Stimulated activated naive CD8-positive, alpha-beta T cell treated with anti-CD3 and anti-CD28 coated beads, Interleukin-15, amount 100 ng/mL, for 72 hours (primary cell): ENCODE measurements at places on chromosomes 2 and 18.

- DNase-seq = peak; percentile 38
Measured at GRCh38 chr2:126657148-126657635, 1.2 kb downstream of the GYPC start.

DNA sequence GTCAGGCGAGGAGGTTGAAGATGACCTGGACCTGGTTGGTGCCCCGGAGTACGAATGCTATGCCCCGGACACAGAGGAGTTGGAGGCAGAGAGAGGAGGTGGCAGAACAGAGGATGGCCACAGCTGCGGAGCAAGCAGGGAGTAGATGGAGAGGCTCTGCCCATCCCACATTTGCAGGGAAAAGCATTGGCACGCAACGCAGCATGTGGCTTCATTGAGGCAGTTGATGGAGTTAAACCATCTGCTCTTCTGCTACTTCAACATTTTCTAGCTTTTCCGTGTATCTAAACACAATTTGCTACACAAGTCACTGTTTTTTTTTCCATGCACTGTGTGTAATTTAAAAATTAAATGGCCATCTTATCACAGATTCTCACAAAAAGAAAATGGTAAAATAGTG, 11.8 kb downstream of the RBFA start:
- DNase-seq = no peak

DNA sequence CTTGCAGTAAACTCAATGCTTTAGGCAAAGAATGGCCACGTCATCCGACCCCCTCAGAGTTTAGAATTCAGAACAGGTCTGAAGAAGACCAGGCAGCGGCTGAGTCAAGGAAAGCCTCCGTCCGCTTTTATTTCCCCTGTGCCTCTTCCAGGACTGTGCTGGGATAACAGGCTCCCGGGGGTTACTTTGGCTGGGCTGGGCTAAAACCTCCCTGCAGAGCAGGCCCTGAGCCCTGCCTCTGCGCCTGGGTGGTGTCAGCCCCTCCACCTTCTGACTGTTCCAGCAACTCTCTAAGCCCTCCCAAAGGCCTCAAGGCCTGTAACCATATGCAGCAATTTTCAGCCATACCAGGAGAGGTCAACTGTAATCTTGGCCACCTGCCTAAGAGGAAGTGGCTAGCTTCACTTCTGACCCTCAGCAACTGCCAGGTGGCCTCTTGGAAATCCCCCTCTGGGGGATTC, 166.5 kb downstream of the RPIA start:
- DNase-seq = no peak

DNA sequence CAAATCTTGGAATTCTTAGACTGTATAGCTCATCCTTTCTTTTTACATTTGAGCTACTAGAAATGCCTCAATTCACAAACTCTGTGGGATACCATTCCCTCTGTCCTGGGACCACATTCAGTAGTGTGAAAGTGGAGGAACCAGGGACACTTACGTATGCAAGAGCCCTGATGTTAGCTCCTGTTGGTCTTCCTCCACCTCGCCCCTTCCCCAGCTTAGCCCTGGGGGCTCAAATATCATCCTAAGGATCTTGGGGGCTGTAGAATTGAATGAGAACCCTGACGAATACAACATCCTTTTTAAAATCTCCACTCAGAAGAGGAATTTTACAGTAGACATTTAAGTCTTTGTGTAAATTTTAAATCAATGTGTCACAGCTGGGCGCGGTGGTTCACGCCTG, 65.2 kb upstream of the RAPH1 start:
- no peak for DNase-seq

DNA sequence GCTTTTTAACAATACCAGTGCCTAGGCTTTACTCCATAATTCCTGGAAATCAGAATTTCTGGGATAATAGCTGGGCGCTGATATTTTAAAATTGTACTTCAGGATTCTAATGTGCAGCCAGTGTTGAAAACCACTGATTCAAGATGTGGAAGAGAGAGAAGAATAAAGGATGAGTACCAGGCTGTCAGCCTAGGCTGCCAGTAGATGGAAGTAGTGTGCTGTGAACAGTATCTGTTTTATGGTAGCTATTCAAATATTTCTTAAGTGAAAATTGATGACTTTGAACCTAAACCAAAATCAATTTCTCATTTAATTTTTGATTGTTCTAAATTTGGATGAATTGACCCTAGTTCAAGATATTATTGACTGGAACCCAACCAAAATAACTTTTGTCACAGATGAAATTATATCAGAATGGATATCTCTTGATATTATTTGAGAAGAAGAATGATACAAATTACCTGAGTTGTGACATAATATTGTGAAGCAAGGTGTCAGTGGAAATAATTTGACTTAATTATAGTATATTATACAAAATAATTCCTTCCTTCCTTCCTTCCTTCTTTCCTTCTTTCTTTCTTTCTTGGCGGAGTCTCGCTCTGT, 88.0 kb downstream of the COMMD1 start:
- no peak for DNase-seq

DNA sequence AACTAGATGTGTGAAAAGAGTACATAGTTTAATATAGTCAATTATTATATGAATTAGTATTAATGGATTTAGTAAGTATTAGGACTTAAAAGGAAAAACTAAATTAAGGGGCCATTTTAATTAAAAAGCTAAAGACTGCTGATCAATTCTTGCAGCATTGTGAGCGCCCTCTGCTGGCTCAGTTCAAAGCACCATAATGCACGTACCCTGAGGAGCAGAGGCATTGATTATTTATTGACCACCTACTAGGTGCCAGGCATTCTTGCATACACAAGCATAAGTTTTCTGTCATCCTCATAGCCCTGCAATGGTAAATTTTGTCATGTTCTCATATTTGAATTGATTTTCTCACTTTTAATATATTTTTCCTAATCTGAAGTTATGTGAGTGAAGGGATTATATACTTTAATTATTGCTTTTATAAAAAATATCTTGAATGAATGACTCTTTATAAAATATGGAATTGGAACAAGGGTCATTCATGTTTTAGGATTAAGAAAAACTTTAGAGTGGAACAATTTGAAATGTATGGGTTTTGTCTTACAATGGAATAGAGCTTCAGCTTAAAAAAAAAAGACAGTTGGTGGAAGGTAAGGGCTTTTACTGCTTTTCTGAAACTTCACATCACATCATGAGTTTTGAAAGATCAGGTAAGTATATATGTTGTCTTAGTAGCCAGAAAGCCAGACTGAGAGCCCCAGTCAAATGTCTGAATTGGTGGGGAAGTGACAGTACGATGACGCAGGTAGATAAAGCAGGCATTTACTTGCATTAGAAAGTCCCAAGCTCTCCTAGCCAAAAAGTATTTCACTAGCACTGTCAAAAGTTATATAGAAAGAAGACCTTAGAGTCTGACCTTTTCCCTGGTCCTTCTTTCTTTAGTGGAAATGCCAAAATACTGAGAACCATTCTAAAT, 9.7 kb downstream of the ITGA4 start:
- DNase-seq = peak; percentile 67

GRCh38 chr2:71839826-71840225, 307.8 kb downstream of the CYP26B1 start:
- no peak for DNase-seq

DNA sequence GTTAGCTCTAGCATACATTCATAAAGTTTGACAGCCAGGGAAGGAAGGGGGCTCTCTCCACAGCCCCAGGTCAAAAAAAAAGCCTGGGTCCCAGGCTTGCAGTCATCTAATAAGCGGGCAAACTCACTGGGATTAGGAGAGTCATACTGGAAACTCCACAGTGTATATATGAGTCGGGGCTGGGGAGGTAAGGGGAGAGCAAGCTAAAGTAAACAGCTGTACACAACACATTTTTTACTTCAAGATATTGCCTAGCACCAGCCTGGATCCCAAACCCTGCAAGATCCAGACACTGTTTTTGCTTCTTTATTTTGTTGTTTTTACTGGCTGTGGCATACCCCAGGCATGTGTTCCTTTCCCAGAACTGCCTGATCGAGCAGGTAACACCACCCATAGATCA, 291.3 kb upstream of the TANK start:
- no peak for DNase-seq

DNA sequence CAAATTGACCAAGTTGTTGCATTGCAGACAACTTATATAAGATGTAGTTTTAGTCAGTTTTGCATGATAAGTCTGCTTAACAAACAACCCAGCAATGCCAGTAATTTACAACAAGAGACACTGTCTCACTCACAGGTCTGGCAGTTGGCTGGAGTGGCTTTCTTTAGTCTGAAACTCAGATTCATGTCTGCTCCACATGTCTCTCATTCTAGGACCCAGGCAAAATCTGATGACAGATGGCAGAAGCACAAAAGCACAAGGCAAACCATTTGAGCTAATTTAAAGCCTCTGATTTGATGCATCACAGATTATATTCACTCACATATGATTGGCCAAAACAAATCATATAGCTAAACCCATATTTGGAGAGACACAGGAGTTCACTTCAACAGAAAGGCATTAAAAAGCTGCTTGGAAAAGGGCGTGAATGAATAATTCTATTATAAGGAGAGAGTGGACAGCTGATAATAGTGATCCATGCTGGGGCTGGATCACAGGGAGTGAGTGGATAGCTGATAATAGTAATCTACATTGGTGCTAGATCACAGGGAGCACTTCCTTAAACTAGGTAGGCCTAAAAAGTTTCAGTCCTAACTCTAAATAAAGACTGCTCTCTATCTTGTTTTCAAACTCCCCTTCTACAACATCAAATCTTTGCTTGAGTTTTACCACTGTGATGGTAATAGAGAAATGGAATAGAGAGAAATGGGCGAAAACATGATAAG, 593.2 kb upstream of the ZNF804A start:
- DNase-seq = no peak

DNA sequence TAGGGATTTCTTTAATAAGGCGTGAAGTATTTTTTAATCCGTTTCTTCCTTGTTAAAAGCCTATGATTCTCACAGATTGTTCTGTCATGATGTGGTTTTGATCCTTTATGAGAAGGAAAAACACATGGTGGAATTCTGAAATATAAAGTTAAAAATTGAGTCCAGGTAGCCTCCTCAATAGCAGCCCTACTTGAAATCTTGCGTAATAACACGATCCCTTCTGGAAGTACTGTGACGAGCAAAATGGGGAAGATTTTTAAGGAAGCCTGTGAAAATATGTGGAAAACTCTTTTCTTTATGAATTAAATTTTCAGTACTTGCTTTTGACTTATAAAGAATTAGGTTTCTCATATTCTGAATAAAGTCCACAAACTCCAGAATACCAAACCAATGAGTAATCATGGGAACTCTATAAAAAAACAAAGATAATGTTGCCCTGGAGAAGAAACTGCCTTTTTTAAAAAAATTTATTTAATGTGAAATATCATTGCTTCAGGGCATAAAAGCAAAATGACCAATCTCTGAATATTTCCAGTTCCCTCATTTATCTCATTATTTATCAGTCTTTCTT, 476.4 kb upstream of the ZEB2 start:
- DNase-seq = no peak

GRCh38 chr18:13452388-13452811, 233.8 kb downstream of the LDLRAD4 start:
- no peak for DNase-seq

DNA sequence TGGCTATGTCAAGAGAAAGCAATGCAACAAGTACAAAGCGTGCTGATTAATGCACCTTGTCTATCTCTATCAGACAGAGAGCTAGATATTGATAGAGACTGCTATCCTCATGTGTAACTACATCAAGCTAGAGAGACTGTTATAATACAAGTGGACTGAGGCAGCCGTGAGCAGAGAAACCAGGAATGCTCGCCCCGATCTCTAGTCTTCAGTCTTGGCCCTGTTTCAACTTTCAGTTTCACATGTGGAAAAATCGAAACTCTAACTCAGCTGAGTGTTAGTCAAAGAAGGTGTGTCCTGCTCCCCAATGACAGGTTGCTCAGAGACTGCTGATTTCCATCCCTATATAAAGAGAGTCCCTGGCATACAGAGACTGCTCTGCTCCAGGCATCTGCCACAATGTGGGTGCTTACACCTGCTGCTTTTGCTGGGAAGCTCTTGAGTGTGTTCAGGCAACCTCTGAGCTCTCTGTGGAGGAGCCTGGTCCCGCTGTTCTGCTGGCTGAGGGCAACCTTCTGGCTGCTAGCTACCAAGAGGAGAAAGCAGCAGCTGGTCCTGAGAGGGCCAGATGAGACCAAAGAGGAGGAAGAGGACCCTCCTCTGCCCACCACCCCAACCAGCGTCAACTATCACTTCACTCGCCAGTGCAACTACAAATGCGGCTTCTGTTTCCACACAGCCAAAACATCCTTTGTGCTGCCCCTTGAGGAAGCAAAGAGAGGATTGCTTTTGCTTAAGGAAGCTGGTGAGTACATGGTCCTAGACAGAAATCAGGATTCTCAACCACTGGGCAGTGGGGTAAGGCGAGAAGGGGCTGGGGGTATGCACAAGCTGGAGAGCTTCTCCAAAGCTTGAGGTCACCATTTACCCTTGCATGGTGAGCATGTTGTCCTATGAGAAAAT, at the start of gene RSAD2:
RSAD2 (plus strand) TSS at position 376 of the 903 bp plus-strand sequence; CDS start at position 400, 24 bp downstream.
- peak; percentile 37 for DNase-seq

DNA sequence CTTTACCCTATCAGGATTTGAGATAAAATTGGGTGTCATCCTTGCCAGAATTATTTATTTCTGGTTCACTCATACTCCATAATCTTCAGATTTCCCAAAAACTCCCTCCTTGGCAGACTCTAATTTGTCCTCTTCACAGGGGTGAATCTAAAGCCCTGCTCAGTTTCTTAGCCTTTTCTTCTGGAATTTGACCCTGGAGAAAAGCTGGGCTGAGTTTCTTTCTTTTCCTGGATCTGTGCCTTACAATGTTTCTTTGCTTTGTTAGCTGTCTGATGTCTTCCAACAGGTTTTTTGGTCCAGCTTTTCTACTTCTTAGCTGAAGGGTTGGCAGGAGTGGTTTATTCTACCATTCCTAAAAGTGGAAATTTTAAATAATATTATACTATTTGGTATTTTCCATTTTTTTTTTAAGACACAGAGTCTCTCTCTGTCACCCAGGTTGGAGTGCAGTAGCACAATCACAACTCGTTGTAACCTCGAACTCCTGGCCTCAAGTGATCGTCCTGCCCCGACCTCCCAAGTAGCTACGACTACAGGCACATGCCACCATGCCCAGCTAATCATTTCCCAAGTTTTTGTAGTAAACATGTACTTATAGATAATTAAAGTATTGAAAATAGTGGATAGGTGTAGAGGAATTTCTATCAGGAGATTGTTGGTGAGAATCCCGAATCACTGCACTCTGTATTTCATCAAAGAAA, 138.4 kb upstream of the TWIST2 start:
- no peak for DNase-seq

DNA sequence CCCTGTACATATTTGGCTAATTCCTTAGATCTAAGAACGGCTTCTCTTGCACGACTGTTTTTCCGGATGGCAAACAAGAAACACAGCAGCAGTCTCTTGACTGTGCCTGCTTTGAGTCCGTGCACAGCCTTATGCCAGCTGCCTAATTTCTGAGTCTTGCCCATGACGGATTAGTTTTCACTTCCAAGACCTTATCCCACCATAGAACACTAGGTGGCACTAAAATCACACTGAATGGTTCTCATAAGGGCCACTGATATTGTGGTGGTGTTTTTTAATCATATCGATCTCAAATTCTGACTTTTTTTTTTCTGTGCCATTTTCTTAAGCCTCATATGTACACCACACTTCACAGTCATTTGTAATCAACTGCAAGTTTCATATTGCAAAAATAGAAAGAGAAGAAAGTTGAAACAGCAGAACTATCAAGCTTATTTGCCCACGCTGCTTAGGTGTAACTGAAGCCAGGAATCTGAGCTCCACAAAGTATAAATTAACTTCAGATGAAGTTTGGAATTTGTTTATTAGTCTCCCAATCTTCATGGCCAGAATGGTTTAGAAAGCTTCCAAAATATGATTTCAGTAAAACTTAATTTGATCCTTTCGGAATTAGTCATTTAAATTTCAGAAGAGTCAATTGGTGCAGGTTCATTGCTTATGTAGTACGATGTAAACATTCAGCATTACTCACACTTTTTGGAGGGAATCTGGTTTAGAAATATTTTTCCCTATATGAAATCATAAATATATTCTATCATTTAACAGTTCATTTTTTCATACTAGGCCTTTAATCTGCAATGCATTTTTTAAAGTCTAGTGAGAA, 45.5 kb upstream of the SCN7A start:
- peak; percentile 34 for DNase-seq
